ENCODE measurements at places on chromosomes 2 and 18. TPM values are rescaled to one million over a fixed set of nuclear protein-coding genes. Genes with fewer than 3 reads are reported as not detected.

The MC4R gene
- not detected for total RNA-seq

The ARHGAP28 gene
- 9.4 TPM for total RNA-seq

The ABCG5 gene
- total RNA-seq, result not detected

The ASIC4 gene
- total RNA-seq, result 0.43 TPM

The GREB1L gene
- total RNA-seq, result 1.2 TPM

The UGT1A8 gene
- not detected for total RNA-seq

The YWHAQ gene
- total RNA-seq, result 275 TPM

The GAREM1 gene
- 13.7 TPM for total RNA-seq

The TSHZ1 gene
- total RNA-seq, result 14.7 TPM

The ESPNL gene
- 3.0 TPM for total RNA-seq

The NDC80 gene
- total RNA-seq, result 3.9 TPM

The CD28 gene
- total RNA-seq, result 1.0 TPM

The SPP2 gene
- not detected for total RNA-seq

The DSC3 gene
- total RNA-seq, result 0.51 TPM

The TCF23 gene
- 0.18 TPM for total RNA-seq

The SOX11 gene
- total RNA-seq, result 0.06 TPM

The PRKAG3 gene
- not detected for total RNA-seq

The COL6A3 gene
- 459 TPM for total RNA-seq

The CNGA3 gene
- total RNA-seq, result 0.23 TPM

- DNase-seq, result peak; percentile 62
Observed at GRCh38 chr2:106065268-106065982, 128.7 kb downstream of the UXS1 start.

GRCh38 chr18:25467226-25467987 is 115.4 kb upstream of the ZNF521 start:
- peak; percentile 69 for DNase-seq

- no peak for DNase-seq
Observed at GRCh38 chr2:241340631-241341163, 15.4 kb upstream of the FARP2 start.

GRCh38 chr18:37568671-37569070 is 3.1 kb upstream of the CELF4 start:
- no peak for DNase-seq

DNA sequence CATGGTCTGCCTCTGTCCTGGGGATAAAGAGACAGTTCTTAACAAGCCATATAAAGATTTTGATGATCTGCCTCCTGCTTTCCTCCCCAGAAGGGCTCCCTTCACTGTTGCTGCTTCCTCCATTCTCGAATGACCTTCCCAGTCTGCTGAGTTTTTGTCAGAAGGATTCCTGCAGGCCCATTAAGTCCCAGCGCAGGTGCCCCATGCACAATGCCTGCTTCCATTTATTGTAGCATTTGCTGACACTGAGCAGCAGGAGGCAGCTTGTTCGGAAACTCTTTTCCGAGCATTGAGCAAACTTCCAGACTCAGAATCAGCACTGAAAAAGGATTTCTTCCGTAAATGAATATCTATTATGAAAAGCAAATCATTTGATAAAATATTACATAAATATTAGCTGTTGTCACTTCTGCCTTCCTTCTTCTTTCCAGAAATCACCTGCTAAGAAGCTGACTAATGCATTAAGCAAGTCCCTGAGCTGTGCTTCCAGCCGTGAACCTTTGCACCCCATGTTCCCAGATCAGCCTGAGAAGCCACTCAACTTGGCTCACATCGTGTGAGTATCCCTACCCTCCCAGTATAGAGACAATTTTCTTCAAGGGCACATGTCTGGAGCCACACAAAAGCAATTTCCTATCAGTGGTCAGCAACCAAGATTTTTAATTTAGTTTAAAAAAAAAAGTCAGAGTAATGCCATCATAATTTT is 110.4 kb downstream of the DTNA start:
- DNase-seq, result no peak

- DNase-seq, result peak; percentile 46
Observed at GRCh38 chr2:157261199-157261782, 3.8 kb downstream of the GALNT5 start.

GRCh38 chr2:105517814-105518705 is 119.2 kb upstream of the FHL2 start:
- no peak for DNase-seq

GRCh38 chr2:32812316-32812715 is 134.4 kb upstream of the LTBP1 start:
- no peak for DNase-seq

- no peak for DNase-seq
Observed at GRCh38 chr18:6222271-6222670, 192.4 kb downstream of the L3MBTL4 start.

GRCh38 chr2:25347846-25348245 is 6.1 kb upstream of the DNMT3A start:
- peak; percentile 90 for DNase-seq

DNA sequence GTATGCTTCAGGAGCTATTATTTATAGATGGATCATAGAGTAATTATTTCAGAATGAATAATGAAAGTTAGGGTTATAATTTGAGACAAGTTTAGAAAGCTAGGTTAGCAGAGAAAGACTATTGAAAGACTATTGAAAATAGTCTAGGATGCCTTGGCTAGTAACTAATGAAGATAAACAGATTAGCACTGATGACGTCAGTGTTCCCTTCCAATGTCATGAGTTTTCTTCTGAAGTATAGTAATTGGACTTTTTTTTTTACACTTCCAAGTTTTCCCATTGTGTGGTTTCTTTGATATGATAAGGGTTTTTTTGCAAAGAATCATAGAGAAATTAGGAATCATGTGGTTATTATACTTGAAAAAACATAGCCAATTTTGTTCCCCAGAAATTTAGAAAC is 1041.5 kb upstream of the CRIM1 start:
- DNase-seq, result no peak

DNA sequence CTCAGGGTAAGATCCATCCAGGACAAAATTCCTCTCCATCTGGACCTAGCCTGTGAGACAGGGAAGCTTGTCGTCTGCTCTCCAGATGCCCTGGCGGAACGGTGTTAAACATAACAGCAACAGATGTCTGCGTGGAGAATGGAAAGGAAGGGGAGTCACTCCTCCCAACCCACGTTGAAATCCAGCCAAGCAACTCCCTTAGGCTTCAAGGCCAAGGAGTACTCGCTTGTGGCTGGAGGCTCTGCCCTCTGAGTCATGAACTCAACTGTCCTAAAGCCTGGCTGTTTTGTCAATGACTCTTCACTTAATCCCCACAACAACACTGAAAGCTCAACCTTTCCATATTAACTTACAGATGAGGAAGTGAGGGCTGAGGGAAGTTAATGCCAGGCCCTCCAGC is 42.2 kb downstream of the TPO start:
- no peak for DNase-seq

- no peak for DNase-seq
Observed at GRCh38 chr2:71464389-71464788, 11.0 kb downstream of the DYSF start.

- no peak for DNase-seq
Observed at GRCh38 chr2:8701681-8702379, 20.0 kb downstream of the ID2 start.

DNA sequence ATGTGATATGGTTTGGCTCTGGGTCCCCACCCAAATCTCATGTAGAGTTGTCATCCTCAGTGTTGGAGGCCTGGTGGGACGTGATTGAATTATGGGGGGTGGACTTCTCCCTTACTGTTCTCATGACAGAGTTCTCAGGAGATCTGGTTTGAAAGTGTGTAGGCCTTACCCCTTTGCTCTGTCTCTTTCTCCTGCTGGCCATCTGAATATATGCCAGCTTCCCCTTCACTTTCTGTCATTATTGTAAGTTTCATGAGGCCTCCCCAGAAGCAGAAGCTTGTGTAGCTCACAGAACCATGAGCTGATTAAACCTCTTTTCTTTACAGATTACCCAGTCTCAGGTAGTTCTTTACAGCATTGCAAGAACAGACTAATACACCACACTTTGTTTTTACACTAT is 222.3 kb downstream of the DOK6 start:
- DNase-seq, result no peak

- DNase-seq, result no peak
Observed at GRCh38 chr18:48826806-48827205, 124.0 kb downstream of the SMAD7 start.

- no peak for DNase-seq
Observed at GRCh38 chr18:54806526-54806925, 21.8 kb upstream of the RAB27B start.

DNA sequence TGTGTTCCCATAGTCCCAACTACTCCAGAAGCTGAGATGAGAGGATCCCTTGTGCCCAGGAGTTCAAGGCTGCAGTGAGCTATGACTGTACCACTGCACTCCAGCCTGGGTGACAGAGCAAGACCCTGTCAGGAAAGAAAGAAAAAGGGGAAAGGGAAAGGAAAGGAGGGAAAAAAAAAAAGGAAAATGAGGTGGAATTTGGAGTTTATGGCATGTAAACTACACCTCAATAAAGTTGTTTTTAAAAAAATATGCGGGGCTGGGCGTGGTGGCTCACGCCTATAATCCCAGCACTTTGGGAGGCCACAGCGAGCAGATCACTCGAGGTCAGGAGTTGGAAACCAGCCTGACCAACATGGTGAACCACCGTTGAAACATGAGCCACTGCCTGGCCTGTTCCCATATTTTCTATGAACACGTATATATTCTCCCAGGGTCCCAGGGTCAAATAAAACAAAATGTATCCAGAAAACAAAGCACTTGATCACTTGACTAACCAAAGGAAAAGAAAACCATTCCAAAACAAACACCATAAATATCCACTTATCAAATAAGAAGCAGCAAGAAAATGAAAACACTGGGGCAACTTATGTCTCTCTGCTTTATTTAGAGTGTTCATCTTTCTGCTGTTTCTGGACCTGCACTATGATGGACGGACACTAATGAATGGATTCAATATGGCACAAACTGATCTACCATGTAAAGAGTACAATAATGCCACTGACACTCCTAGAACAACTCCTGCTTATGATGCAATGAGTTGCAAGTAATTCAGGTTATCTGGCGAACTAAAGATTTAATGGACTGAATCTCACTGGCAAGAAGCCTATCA is 56.8 kb downstream of the ASXL2 start:
- DNase-seq, result no peak

DNA sequence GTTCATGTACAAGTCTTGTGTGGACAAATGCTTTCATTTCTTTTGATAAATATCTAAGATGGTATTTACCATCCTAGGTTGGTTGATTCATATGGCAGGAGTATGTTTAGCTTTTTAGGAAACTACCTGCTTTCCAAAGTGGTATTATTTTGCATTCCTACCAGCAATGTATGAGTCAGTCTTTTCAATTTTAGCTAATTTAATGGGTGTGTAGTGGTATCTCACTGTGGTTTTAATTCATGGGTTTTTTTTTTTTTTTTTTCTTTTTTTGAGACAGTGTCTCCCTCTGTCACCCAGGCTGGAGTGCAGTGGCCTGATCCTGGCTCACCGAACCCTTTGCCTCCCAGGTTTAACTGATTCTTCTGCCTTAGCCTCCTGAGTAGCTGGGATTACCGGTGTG is 4.2 kb downstream of the ZNF512 start:
- DNase-seq, result no peak

- DNase-seq, result peak; percentile 67
Observed at GRCh38 chr2:119753041-119753929, 6.4 kb upstream of the PTPN4 start.

- no peak for DNase-seq
Observed at GRCh38 chr18:68642003-68642402, 72.9 kb downstream of the TMX3 start.

- no peak for DNase-seq
Observed at GRCh38 chr2:167015806-167016205, 127.5 kb downstream of the XIRP2 start.

DNA sequence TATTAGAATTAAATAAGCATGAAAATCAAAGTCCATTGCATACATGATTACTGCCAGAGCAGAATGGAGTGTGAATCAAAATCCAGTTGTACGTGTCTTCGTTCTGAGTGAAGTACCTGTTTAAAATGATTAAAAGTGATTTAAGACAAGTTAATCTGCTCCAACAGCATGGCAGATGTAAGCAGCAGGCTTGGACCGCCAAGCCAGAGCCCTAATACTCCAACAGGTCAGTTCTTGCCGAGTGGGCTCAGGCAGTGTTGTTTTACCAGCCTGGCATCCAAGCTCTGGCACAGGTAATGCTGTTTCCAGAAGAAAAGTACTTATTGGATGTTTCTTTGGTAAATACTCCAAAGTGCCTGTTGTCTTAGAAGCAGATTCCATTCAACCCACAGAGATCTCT is 171.4 kb upstream of the EPAS1 start:
- DNase-seq, result no peak

DNA sequence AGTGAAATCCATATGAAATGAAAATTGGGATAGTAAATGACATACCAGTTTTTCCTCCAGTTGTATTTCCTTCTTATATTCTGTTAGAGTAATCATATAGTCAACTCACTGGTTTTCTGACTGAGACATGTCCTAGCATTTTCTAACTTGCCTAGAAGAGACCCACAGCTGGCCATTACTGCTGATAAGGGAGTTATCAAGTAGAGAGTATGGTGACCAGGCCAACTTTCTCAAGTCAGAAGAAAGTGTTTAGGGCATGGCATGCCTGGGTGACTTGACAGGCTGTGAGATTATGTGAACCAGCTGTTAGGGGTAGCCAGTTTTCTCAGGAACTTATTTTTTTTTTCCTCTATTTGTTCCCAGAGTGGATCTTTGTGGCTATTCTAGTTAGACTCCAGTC is 81.2 kb downstream of the GPD2 start:
- DNase-seq, result peak; percentile 97

DNA sequence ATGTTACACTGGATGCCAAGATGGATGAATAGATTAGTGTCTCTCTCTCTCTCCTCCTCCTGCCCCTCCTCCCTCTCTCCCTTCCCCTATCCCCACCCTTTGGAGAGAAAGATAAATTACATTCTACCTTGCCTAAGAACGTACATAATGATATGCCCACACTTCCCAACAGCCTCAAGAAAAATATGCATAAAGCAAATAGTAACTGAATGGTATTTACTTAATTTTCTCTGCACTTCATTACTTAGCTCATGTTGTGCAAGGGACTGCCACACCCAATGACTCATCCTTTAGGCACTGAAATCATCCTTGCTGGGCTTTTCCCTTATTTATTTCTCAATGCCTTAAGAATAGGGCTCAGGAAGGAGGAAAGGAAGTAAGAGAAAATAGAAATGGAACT is 137.3 kb upstream of the PID1 start:
- peak; percentile 75 for DNase-seq
